RKO (cell line): ENCODE measurements at places on chromosomes 11 and 22.

GRCh38 chr22:45848904-45849303 lies 128.1 kb downstream of the WNT7B start:
- DNase-seq: no peak

DNA sequence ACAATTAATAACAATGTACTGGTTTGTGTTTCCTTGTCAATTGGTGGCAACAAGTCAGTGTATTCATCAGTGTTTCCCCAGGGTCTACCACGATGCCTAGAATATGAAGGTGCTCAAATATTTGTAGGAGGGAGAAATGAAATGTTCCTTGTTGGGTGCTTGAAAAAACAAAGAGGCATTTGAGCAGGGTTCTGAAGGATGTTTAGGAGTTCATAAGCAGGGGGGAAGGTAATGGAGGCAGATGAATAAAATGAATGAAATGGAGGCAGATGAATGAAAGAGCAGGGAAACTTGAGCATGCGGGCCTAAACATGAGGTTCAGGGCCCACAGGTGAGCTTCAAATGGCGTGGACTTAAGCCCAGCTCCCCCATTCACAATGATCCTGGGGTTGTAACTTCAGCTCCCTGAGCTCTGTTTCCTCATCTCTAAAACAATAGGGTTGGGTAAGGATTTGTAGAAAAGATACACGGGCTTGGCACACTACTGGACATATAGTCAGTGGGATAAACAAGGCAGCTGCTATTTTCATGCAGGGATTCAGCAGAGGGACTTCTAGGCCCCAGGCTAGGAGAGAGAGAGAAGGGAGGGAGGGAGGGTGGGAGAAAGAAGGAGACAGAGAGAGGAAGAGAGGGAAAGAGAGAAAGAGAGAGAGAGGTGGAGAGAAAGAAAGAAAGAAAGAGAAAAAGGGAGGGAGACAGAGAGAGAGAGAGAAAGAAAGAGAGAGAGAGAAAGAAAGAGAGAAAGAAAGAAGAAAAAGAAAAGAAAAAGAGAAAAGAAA lies 73.7 kb downstream of the MN1 start:
- no peak for DNase-seq

DNA sequence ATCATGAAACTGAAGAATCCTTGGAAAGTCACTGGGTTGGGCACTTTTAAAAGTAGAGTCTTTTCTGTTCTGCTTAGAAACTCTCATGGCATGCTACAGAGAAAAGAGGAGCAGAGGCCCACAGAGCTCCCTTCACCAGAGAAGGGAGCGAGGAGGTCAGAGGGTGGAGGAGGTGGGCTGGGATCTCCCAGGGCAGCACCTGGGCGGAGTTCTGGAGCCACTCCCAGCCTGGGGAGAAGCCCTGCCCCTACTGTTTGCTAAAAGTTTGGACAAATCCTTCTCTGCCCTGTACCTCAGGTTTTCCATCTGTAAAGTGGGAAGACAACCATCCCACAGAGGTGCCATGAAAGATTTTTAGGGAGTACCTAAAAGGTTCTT lies 299.1 kb downstream of the KIRREL3 start:
- DNase-seq: no peak

GRCh38 chr11:46930089-46930488 lies 6.5 kb upstream of the CSTPP1 start:
- peak; percentile 51 for DNase-seq

DNA sequence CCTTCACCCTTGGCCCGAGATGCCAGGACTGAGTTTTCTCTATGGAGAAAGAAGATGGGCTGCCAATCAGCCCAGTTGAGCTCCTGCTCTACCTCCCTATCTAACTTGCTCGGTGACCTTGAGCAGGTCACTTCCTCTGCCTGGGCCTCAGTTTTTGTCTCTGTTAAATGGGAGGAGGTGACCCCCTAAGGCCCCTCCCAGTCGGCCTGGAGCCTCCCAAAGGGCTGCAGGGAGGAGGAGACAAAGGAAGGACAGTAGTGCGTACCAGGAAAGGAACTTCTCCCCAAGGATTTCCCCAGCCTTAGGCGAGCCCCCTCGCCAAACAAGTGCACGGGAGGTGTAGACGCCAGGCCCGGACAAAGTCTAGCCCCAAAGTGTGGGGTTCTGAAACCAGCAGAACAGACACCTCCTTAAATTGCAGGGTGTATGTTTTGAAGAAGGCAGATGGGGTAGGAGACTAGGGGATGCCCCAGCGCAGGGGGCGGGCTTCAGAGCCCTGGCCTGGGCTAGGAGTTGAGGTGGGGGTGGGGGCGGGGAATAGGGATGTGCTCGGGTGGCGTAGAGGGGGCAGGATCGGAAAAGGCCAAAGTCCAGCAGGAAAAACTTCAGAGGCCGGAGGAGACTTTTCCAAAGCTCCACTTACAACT lies 1.0 kb downstream of the CBX7 start:
- no peak for DNase-seq

- DNase-seq: peak; percentile 54
Measured at GRCh38 chr11:70467201-70468085, 69.1 kb downstream of the CTTN start.

DNA sequence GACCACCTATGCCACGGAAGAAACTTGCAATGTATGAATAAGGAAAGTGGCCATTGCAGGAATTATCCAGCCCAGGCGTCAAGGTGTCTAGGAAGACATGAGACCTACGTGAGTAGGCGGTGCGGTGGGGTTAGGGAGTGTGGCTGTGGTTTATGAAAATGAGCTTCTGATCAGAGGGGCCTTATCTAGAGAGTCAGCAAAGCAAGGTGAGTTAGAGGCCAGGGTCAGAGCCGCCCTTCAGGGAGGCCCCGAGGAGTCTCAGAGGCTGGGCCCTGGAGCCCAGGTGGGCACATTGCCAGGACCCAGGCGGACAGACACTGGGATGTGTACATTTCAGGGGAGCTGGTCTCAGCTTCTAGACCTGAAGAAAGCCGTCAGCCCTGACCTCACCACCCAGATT lies 13.8 kb upstream of the LINC01488 start:
- no peak for DNase-seq

GRCh38 chr22:23281406-23282088 lies 101.2 kb downstream of the BCR start:
- DNase-seq: peak; percentile 41

- DNase-seq: no peak
Measured at GRCh38 chr11:1906611-1907423, 12.7 kb upstream of the TNNT3 start.

- no peak for DNase-seq
Measured at GRCh38 chr22:48581796-48582469, 1245.7 kb downstream of the BRD1 start.

GRCh38 chr11:413120-414081 lies 1.4 kb downstream of the SIGIRR start:
- no peak for DNase-seq

- DNase-seq: no peak
Measured at GRCh38 chr11:41851743-41852142, 392.3 kb upstream of the LRRC4C start.

- no peak for DNase-seq
Measured at GRCh38 chr11:83982825-83983224, 696.7 kb upstream of the CCDC90B start.

- DNase-seq: no peak
Measured at GRCh38 chr22:40302149-40302548, 44.2 kb upstream of the ADSL start.

- peak; percentile 63 for DNase-seq
Measured at GRCh38 chr11:2885017-2885677, 428 bp downstream of the CDKN1C start.

DNA sequence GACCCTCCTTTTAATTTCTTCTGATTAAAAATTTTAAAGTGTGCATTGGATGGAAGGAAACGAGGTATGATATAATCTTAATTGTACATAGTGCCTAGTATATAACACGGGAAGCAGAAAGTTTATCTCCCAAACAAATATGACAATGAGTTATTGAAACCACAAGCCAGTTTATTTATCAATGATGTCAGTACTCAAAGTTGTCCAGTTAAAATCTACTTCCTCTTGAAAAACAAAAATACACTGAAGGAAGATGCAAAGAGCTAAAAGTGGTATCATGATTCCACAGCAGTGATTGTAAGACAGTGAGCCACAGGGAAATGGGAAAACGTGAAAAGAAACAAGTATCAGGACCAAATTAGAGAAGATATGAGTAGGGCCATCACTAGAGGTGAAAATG lies 18.8 kb upstream of the OR5B21 start:
- DNase-seq: no peak

- DNase-seq: no peak
Measured at GRCh38 chr11:23574149-23574548, 713.9 kb upstream of the CCDC179 start.

DNA sequence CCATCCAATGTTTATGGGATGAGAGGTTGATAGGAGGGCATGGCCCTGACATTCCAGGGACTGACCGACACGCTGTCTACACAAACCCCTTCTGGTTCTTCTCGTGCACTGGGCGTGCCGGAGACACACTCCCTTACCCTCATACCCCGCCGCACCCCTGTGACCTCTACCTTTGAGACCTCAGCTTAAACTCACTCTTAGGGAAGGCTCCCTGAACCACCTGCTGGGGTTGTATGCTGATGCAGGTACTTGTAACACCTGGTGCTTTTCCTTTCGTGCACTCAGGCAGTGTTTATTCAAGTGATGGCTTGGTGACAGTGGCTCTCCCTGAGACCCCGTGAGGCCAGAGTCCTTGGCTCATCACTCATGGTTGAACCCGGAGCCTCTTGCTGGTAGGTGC lies 12.0 kb downstream of the PPARA start:
- DNase-seq: no peak

DNA sequence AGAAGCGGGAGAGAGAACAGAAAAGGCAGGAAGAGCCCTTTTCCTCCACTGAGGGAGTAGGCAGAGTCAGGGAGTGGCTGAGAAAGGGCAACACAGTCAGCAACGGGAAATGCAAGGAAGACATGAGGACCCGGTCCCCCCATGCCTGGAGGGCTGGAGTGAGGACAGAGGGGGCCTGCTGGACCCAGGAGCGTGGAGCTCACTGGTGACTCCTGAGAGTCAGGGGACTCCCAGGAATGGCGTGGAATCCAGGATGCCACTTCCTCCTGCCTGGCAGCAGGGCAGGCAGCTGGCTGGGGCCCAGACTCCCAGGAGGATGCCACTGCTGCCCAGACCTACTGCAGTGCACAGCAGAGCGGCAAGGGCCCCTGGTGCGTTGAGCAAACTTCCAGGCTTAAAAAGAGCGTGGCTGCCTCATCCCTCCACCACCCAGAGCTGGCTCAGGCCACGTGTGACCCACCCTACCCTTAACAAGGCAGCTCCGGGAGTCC lies 11.3 kb downstream of the C11orf21 start:
- no peak for DNase-seq

DNA sequence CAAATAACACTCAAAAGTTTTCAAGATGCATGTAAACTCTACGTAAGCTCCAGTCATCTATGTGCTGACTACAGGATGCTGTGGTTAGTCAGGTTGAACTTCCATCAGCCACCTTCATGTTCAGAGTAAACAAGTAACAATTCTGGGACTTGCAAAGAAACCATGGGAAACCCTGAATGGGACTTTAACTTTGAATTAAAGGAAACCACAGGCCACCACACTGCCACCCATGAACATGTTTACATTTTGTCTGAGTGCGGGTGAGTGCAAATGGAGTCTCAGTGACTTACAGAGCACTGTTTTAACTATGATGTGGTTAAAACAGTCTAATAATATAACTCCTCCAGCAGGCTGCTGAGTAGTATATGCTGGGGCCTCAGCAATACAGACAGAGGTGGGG lies 12.9 kb upstream of the SYTL2 start:
- DNase-seq: no peak

DNA sequence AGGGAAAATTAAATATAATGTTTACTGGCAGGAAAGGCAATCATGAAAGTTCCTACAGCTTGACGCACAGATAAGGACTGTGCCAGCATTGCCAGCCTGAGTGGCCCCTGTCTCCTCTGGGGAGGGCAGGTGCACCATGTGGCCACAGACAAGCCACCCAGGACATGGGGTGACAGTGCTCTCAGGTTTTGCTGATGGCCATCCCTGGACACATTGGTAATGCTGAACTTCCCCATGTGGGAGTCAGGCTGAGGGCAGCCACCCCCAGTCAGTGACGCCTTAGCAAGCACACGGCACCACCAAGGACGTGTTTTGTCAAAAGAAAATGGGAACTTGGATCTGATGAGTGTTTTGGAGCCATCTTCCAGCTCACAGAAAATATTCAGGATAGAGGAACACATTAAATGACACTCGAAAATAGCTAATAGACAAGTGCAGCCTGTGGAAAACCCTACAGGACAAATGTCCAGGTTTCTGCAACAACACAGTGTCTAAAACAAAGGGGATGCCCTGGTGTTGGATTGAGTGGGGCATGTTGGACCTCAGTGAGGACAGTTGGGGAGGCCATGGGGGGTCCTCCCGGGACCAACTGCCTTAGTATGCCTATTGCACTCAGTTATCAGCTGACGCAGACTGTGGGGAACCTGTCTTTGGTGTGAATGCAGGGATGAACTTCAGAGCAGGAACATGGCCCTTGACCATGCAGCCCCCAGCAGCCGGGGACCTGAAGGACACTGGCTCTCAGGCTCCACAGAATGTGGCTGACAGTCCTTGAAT lies 1450.5 kb downstream of the BRD1 start:
- DNase-seq: no peak

DNA sequence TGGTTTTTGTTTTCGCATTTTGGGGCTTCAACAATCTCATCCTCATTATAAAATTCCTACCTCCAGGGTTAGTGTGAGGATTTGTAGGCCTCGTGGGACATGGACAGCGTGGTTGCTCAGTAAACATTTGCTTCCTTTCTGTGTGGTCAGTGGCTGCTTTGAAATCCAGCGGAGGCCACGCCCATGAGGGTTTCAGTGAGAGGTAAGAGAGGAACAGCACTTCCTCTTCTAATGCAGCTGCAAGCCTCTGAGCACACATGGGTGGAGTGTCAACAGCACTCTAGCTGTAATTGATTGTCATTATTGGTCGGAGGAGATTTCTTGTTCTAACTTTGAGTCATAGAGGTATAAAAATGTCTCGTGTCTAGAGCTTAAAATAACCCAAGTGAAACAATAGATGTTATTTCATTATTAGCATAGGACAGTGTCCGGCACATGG lies 6.0 kb upstream of the ARHGAP42 start:
- DNase-seq: no peak
